ENCODE measurements at places on chromosomes 6 and 20.

GRCh38 chr20:7883309-7883708, 56.9 kb downstream of the HAO1 start:
- DNase-seq = no peak

DNA sequence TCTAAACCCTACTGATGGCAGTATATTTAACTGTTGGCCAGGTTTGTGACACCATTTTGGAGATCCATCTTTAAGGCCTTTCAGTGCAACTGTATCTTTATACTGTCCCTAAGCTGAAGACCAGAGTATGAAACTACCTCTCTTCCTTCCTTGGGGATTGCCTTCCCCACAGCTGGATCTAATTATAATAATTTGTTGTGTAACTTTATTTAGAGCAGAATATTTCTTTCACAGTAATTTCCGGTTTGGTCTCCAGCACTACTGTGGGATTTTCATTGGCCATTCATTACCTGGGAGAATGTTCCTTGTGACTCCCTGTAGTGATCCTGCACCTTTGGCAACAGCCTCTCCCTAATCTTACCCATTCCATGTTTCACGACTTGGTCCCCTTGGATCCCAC, 75.2 kb downstream of the AKAP7 start:
- DNase-seq = no peak

DNA sequence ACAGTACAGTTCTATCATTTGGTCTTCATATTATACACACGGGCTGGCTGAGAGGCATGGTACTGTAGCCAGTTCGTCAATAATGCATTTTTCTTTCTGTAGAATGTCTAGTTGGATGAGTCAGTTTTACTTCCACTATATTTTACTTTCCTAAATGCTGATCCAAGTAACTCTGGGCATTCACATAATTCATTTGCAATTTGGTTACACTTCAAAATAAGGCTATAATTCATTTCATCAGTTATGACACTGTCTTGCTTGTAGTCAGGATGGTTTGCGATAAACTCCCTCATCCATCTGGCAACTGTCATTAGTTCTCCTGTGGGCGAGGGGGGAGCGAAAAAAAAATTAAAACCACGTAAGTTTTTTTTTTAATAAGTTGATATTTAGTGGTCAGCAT, 46.3 kb downstream of the GCLC start:
- no peak for DNase-seq

DNA sequence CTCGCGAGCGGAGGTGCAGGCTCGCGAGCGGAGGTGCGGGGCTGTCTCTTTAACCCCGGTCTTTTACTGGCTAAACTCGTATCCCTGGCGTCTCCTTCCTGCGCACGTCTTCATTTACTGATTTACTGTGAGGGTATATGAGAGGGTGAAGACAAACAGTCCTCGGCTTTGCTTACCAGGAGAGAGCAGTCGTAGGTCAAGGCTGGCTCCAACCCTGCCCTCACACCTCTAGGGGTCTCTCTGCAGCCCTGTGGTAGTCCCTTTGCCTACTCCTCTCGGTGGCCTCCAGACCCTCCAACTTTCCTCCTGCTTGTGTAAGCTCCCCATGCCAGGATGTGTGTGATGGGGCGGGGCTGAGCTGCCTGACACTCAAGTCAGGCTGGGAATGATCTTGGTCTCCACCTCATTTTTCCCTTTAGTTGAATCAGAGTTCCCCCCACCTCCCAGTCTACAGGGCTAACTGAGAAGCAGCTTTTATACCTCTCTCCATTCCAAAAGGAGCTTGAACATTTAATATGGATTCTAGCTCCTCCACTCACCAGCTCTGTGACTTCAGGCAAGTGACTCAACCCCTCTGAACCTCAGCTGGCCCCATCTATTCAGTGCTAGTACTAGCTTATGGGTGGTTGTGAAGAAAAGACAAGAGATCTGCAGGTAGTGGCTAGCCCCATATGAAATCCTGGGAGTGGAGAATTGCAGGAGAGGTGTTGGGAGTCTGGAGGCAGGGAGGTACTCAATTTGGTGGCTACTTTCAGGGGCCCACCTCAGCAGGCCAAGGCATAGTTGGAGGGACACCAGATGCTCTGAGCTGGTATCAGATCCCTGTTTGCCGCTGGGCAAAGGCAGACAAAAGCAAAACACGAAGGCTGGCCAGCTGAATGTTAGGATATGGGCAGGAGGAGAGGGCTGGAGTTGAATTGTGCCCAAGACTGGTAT, 902 bp downstream of the SLC29A1 start:
- DNase-seq = no peak

DNA sequence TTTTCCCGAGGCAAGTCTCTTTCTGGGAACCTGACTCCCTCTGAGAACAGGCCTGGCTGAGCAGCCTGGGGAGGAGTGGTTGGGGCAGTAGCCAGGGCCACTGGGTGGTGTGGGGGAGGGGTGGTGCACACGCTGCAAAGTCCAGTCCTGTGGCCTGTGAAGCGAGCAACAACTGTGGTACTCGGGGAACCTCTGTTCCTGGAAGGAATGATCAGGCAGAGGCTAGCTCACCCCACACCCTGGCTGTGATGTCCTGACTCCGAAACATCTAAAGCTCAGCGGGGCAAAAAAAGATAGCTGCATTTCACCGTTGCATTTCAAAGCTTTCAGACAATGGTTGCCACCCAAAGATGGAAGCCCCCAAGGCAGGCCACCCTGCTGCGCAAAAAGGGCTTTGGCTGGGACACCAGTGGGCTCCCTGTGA, 25.5 kb downstream of the PCK1 start:
- no peak for DNase-seq

GRCh38 chr6:88493717-88494116, 327.6 kb upstream of the CNR1 start:
- no peak for DNase-seq

DNA sequence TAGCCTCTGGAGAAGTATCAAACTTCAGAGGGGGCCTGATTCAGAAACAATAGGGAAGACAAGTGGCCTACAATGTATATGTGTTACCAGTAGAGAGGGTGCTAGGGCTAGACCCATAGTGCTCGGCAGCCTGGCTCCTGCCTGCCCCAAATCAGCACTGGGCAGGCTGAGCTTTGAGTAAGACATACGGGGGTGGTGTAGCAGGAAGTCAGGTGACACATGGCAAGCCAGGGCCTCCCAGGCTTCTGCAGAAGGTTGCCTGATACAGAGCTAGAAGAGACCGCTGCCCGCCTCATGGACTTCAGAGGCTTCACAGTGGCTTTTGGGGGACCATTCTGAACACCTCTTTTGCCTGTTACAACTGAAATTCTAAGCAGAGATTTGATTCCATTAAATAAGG, 43.4 kb downstream of the RALY start:
- no peak for DNase-seq

DNA sequence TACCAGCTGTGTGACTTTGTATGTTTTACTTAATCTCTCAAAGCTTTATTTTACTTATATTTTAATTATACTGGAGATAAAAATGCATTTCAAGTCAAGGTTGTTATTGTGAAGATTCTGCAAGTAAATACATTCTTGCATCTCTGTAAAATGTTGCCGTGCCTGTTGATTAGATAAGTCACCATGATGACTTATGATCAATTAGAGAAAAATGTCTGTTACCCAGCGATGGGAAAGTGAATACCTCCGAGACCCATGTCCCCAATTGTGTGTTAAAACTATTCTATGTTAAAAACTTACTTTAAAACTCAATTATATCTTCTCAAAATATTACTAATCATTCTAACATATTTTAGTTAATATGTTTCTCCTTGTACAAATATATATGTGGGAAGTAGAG, 39.9 kb downstream of the MYB start:
- no peak for DNase-seq

DNA sequence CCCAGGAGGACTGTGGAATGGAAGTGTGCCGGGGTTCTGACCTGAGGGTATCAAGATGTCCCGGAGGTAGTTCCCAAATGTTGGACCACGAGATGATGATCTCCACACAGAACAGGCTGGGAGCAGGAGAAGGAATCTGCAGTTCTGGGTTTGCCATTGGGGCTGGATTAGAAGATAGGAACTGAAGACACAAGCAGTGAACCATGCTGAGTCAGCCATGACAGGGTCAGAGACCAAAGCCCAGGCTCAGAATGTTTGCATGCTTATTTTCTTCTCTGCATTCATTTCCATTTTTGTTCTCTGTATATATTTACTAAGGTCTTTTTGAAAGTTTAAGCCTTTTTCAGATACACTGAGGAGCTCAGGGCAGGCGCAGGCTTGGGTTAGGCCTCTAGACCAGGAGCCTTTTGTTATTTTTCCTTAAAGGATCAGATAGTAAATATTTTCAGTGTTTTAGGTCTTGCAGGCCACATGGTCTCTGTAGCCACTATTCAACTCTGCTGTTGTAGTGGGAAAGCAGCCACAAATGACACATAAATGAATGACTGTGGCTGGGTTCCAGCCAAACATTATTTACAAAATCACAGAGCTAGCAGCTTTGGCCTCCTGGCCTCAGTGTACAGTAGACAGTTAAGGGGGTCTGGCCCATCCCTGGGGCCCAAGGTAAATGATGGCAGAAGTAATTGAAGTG, 28.5 kb downstream of the SLC35D3 start:
- DNase-seq = no peak

DNA sequence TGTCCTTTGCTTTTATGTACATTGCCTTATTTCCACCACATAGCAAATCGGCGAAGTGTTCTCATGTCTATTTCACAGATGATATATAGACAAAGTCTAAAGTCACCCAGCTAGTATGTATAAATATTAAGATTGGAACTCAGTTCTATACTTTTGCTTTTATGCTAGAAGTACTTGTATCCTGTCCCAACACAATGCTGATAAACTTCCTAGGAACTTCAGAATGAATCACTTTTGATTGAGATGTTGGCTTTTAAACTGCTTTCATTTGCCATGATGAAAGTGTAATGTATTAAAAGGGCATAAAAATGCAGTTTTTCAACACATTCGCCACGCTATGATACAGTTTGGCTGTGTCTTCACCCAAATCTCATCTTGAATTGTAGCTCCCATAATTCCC, 50.8 kb downstream of the GCLC start:
- DNase-seq = no peak

DNA sequence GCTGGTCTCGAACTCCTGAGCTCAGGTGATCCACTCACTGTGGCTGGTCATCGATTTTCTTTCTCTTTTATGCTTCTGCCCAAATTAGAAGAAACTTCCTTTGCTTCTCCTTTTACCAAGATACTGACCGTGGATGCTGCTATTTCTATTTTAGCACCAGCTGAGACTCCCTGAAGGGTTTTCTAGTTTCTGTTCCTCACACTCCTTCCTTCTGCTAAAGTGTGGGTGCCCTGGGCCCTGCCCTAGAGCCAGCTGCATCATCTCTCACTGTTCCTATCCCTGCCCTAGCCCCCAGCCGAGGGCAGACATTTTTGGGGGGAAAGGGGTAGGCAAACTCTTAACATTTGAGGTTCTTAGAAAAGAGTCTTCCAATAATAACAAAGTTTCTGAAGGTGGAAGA, 6.3 kb downstream of the SMOC2 start:
- no peak for DNase-seq

- no peak for DNase-seq
Measured at GRCh38 chr6:22878324-22878701, 308.9 kb downstream of the HDGFL1 start.

GRCh38 chr6:1871724-1872315, 262.1 kb downstream of the FOXC1 start:
- no peak for DNase-seq

GRCh38 chr6:24864343-24864742, 65.6 kb upstream of the ARMH2 start:
- no peak for DNase-seq

DNA sequence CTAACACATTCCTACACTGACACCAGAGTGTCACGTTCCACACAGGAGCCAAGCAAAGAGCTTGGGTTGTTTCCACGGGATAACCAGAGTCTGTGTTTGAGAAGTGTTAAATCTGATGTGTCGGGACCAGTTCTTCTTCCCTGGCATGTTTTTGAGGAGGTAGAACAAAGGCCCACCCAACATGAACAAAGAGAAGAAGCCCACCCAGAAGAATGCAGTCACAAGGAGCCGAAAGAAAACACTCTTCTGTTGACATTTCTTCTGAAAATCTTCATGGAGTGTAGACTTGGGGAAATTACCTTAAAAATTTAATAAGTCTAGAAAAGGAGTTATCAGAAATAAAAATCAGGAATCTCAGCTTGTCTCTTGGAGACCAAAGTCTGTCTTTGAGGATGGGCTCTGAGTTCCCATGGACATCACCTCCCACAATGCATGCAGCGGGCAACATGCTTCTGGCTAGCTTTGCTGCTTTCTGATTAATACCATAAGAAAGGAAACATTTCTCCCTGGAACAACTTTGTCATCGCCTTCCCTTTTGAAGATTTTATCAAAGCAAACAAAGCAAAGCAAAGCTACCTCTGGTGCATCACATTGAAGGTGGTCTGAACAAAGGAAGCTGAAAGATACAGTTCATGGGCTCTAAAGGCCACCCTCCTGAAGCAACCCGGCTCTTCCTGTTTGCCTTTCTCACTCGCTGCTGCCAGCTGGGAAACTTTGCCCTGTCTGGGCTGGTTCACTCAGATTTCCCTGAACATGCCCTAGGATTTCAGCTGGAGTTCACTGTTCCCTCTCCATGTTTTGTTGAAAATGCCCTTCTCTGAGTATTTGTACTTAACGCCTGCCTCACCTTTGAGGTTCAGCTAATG, 448.1 kb downstream of the KIF16B start:
- no peak for DNase-seq

GRCh38 chr20:32753731-32754130, 8.5 kb upstream of the DNMT3B start:
- DNase-seq = no peak

Data from right renal cortex interstitium (tissue), 3 donors.